ENCODE measurements at places on chromosomes 13 and 19.

GRCh38 chr19:18541258-18541991, 1.9 kb downstream of the FKBP8 start:
- H3K4me1 ChIP-seq, result peaks cover 10% of the 10 kb centered on the region
- peaks cover 5% of the 10 kb centered on the region for H3K36me3 ChIP-seq
- peak overlapping the region; percentile 30 for H3K4me3 ChIP-seq
- no peak for DNase-seq
- H3K27me3 ChIP-seq, result no peaks in the 10 kb centered on the region

- no peak for DNase-seq
- no peaks in the 10 kb centered on the region for H3K4me1 ChIP-seq
- H3K36me3 ChIP-seq, result no peaks in the 10 kb centered on the region
- H3K4me3 ChIP-seq, result no peak overlapping the region
- H3K27ac ChIP-seq, result no peak overlapping the region
Observed at GRCh38 chr13:106295971-106296370, 239.5 kb downstream of the EFNB2 start.

GRCh38 chr13:46569456-46569855, 16.5 kb downstream of the LRCH1 start:
- no peak for DNase-seq
- peaks cover 20% of the 10 kb centered on the region for H3K4me1 ChIP-seq
- no peaks in the 10 kb centered on the region for H3K27me3 ChIP-seq
- no peak overlapping the region for H3K27ac ChIP-seq
- no peaks in the 10 kb centered on the region for H3K36me3 ChIP-seq

DNA sequence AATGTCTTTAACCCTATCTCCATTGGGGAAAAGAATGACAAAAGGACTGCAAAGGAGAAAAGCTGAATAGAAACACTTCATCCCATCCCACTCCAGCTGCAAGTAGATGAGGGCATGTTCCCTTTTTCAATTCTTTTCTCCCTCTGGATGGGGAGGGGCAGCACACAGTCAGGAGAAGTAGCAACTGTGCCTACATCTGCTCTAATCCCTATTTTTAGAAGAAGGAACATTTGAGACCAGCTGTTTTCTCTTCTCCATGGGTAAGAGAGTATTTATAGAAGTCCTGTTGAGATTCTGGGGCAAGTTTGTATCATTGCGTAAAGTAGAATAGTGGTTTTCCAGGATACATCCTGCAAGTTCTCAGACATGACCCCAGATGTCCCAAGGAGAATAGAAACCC, 9.3 kb upstream of the GTF3A start:
- H3K4me3 ChIP-seq, result no peak overlapping the region
- H3K27ac ChIP-seq, result no peak overlapping the region
- no peaks in the 10 kb centered on the region for H3K36me3 ChIP-seq
- DNase-seq, result no peak

DNA sequence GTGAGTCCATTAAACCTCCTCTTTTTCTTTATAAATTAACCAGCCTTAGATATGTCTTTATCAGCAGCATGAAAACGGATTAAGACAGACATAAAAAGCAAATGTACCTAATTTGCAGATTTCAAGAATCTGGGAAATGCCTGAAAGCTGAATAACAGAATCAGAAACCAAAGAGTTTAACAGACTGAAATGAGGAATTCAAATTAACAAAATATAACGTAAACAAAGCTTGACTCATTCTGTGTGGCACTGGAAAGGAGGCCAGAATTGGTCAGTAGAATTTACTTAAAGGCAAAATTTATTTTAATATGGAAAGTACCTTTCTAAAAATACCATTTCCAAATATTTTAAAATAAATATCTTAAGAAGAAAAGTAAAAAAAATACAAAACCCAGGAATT, 540.6 kb upstream of the HTR2A start:
- H3K27me3 ChIP-seq, result no peaks in the 10 kb centered on the region
- no peaks in the 10 kb centered on the region for H3K4me1 ChIP-seq
- no peak overlapping the region for H3K27ac ChIP-seq
- DNase-seq, result no peak

DNA sequence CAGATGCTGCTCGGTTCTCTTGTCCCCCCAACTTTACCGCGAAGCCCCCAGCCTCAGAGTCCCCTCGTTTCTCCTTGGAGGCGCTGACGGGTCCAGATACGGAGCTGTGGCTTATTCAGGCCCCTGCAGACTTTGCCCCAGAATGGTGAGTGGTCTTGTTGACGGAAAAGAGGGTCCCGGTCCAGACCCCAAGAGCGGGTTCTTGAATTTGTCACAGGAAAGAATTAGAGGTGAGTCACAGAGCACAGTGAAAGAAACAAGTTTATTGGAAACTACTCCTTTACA, 589 bp downstream of the POLR1G start:
- peaks cover 13% of the 10 kb centered on the region for H3K36me3 ChIP-seq
- peaks cover 30% of the 10 kb centered on the region for H3K27me3 ChIP-seq
- no peak for DNase-seq
- H3K27ac ChIP-seq, result no peak overlapping the region
- peak overlapping the region; percentile 85 for H3K4me3 ChIP-seq
- peaks cover 39% of the 10 kb centered on the region for H3K4me1 ChIP-seq

DNA sequence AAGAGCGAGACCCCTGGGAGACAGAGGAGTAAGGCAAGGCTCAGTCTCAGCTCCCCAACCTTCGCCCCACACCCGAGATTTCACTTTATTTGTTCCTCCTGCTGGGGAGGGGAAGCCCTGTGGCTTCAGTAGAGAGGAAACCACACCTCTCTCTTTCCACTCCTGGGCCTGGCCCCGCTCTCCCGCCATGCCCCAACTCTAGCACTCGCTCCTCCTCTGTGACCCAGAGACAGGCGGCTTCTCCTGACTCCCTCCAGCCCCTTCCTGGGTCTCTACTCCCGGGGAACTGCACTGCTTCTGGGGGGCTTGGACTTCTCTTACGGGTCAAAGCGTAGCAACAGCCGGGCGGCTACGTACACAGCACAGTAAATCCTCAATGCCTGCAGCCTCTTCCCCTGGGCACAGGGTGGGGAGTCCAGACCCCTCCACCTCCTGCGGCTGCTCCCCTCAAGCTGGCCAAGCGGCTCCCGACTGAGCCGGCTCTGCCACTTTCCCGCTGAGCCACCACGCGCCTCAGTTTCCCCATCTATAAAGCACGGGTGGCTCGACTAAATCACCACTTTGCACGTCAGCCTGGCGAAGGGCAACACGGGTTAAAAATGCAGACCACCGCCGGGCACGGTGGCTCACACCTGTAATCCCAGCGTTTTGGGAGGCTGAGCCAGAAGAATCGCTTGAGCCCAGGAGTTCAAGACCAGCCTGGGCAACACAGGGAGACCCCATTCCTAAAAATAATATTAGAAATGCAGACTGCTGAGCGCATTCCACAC, 1.4 kb downstream of the RNF126 start:
- H3K27ac ChIP-seq, result peak overlapping the region; percentile 92
- H3K4me3 ChIP-seq, result peak overlapping the region; percentile 76
- H3K36me3 ChIP-seq, result no peaks in the 10 kb centered on the region
- DNase-seq, result no peak
- no peaks in the 10 kb centered on the region for H3K27me3 ChIP-seq

All from mesothelial cell of epicardium (in vitro differentiated cells).